Endodermal cell (in vitro differentiated cells): ENCODE measurements at places on chromosomes 5 and 9. TPM values are rescaled to one million over a fixed set of nuclear protein-coding genes. Genes with fewer than 3 reads are reported as not detected.

Gene RABL6
- 175 to 221 TPM (median 206 TPM) in 3 replicates for total RNA-seq

- H3K27me3 ChIP-seq, result peaks cover 21% of the 10 kb centered on the region
- H3K4me3 ChIP-seq, result peak overlapping the region; percentile 74
- H3K36me3 ChIP-seq, result no peaks in the 10 kb centered on the region
- H3K27ac ChIP-seq, result no peak overlapping the region
These were observed 51.4 kb upstream of the SMAD5 start for GRCh38 chr5:136081217-136081591.

Gene HSPA9
- total RNA-seq, result 112 to 223 TPM (median 201 TPM) in 3 replicates

Gene CENPH
- total RNA-seq, result 43.7 and 48.9 TPM in 2 replicates

Gene NOXA1
- 3.8 and 5.0 TPM in 2 replicates for total RNA-seq

DNA sequence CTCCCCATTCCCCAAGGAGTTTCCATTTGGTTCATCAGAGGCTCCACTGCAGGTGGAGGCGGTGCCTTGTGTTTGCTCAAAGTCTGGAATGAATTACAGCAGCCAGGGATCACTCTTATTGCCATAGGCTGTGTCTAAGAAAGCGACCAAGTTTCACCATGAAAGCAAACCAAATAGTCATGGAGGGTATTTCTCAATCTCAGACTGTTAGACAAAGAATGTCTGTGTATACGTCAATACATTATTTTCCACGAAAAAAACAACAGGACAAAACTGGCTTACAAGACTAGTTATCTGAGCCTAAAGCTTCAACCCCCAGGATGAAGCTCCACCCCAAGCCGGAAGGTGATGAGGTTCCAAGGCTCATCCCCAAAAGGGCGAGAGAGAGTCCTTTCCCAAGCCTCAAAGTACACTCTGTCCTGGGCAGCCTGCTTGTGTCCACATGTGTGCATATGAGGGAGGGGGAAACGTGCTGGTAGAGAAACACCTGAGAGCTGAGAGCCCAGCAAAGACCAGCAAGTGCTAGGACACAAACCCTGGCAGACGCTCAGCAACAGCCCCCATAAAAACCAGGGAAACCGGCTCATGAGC lies 4.3 kb downstream of the B4GALT1 start:
- no peak overlapping the region for H3K27ac ChIP-seq
- peaks cover 38% of the 10 kb centered on the region for H3K4me1 ChIP-seq
- no peaks in the 10 kb centered on the region for H3K36me3 ChIP-seq
- DNase-seq, result no peak
- H3K4me3 ChIP-seq, result no peak overlapping the region
- no peaks in the 10 kb centered on the region for H3K27me3 ChIP-seq

Gene ANGPTL2
- 17.0 and 17.1 TPM in 2 replicates for total RNA-seq

GRCh38 chr5:83503662-83504061 lies 32.1 kb downstream of the VCAN start:
- DNase-seq, result no peak
- peaks cover 60% of the 10 kb centered on the region for H3K36me3 ChIP-seq
- no peaks in the 10 kb centered on the region for H3K4me1 ChIP-seq
- H3K27ac ChIP-seq, result no peak overlapping the region

Gene RFESD
- total RNA-seq, result 5.7 and 7.1 TPM in 2 replicates

DNA sequence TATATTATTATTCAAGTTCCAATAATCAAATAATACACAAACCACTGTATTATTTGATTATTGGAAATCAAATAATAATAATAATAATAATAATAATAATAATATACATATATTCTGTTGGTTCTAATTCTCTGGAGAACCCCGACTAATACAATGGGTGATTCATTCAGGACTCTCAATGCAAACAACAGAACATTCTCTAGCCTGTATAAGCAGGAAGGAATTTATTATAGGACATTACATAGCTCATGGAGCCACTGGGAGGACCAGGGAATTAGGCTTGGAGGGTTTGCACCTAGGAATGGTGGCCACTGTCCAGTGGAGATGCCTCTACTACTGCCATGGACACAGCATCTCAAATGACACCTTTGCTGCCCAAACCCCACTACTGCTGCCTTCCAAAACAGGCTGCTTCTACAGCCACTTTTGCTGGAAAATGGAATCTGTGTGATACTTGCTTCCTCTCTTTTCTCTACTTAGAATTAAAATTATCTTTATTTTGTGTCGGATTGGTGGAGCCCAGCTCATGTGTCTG lies 25.9 kb downstream of the PTGS1 start:
- DNase-seq, result no peak
- H3K27ac ChIP-seq, result no peak overlapping the region
- H3K27me3 ChIP-seq, result no peaks in the 10 kb centered on the region
- no peaks in the 10 kb centered on the region for H3K36me3 ChIP-seq
- no peak overlapping the region for H3K4me3 ChIP-seq
- H3K4me1 ChIP-seq, result no peaks in the 10 kb centered on the region

DNA sequence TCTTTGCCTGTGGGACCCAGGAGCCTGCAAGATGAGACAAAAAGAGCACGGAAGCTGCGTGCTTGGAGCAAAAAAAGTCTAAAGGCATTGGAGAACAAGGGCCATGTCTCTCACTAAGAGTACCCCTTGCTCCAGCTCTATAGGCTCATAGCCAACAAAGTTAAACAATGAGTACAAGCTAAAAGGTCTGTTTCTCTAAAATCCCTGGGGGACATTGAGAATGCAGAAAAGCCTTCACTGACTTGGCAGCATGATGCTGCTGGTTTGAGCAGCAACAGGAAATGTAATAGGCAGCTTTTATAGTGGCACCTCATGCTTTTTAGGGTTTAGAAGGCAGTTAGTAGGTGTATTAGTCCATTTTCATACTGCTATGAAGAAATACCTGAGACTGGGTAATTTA lies 287.5 kb downstream of the SMARCA2 start:
- H3K4me1 ChIP-seq, result no peaks in the 10 kb centered on the region
- no peak overlapping the region for H3K4me3 ChIP-seq
- DNase-seq, result no peak
- no peaks in the 10 kb centered on the region for H3K36me3 ChIP-seq

DNA sequence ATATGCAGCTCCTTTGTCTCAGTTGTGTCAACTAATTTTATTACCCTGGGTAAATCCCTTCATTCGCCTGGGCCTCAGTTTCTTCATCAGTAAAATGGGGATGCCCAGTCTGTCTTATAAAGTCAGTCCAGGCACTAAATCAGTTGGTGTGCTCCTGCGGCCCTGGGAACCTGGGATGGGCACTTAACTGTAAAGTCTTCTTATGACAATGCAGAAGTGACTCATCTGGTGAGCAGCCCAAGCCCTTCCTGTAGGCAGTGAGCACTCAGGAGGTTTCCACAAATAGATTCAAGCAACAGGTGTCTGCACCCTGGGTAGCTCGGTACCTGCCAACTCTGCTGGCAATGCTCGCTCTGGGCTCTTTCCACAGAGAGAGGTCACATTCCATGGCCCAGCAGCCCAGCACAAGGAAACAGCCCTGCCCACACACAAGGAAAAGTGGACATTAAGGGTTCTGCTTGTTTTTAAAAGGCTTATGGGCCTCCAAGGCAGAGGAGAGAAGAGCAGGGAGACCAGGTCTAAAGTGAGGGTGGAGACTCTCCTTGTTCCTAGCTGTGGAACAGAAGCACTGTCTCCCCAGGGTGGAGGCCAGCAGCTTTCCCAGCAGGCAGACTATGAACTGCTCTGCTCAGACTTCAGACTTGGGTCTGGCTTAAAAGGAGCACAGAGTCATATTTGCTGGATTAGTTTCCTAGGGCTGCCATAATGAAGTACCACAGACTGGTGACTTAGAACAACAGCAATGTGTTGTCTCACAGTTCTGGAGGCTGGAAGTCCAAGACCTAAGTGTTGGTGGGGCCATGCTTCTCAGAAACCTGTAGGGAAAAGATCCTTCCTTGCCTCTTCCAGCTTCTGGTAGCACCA lies 89.7 kb upstream of the ADRA1B start:
- H3K27ac ChIP-seq, result no peak overlapping the region
- no peak overlapping the region for H3K4me3 ChIP-seq
- H3K27me3 ChIP-seq, result peaks cover 6% of the 10 kb centered on the region
- DNase-seq, result no peak
- no peaks in the 10 kb centered on the region for H3K4me1 ChIP-seq

GRCh38 chr9:35311891-35312639 lies 150.3 kb downstream of the UNC13B start:
- no peaks in the 10 kb centered on the region for H3K27me3 ChIP-seq
- no peak for DNase-seq
- peaks cover 14% of the 10 kb centered on the region for H3K36me3 ChIP-seq
- H3K4me1 ChIP-seq, result no peaks in the 10 kb centered on the region

Gene AK1
- 17.4 to 20.0 TPM (median 19.0 TPM) in 3 replicates for total RNA-seq

Gene RBM22
- total RNA-seq, result 41.5 and 42.7 TPM in 2 replicates

DNA sequence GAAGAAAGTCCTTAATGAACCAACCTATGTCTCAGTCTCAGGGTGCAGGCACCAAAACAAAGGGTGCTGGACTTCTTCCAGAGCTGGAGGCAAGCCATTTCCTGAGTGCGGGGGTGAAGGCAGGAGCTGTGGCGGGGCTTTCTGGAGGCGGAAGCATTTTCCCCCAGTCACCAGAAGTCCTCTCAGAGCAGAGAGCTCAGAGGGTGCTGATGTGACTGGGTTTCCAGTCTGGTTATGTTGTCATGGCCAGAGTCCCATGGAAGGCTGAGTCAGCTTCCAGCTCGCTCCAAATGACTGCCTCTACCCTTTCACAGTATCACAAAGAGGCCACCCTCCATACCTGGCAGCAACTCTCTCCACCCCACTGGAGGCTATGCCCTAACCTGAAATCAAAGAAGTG lies 86.0 kb downstream of the TRPC7 start:
- no peak overlapping the region for H3K27ac ChIP-seq
- DNase-seq, result no peak
- no peak overlapping the region for H3K4me3 ChIP-seq
- H3K36me3 ChIP-seq, result no peaks in the 10 kb centered on the region

Gene ENTPD2
- total RNA-seq, result 2.4 and 4.0 TPM in 2 replicates

DNA sequence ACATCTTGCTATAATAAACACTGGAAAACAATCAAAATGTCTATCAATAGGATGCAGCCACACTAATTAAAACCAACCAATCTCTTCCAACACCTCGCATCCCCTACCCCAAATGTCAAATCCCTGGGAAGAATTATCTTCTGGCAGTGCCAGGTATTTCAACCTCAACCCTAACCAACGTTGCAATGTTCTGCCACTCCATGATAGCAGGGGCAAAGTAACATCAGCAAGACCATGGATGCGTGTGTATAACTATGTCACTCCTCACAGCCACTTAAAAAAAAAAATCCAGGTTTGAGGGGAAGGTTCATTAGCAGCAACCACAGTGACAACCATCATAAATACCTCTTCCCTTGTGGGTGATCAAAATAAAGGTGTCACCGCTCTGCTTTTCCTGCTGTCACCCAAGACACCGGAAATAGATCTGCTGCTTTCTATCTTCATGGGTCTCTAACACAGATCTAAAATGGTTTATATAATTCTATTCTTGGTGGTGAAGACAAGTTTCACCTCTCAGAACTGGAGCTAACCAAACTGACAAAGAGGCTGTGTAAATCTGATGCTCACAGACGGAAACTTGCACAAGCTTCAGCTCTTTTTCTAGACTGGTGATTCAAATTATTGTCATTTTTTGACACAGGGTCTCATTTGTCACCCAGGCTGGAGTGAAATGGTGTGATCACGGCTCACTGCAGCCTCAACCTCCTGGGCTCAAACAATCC lies 9.9 kb downstream of the HSPA9 start:
- no peak overlapping the region for H3K27ac ChIP-seq
- no peaks in the 10 kb centered on the region for H3K27me3 ChIP-seq
- no peak for DNase-seq
- peaks cover 88% of the 10 kb centered on the region for H3K36me3 ChIP-seq
- H3K4me1 ChIP-seq, result no peaks in the 10 kb centered on the region

Gene SMIM27
- total RNA-seq, result 16.7 to 22.2 TPM (median 18.4 TPM) in 3 replicates

DNA sequence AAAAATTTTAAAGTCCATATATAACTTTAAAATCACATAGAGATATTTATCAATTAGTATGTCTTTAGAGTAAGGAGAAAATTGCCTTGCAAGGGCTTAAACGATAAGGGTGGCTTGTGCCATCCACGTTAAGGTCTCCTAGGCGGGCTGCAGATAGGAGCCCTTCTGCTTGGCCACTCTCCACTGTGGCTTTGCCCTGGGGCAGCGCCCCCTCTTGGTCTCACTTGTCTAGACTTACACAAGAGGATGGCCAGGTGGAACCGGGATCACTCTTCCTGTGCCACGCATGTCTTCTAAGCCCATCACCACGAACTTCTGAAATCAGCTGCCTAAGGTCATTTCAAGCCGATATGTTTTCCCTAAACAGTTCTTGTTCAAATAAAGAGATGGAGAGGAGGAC lies 2.9 kb downstream of the FPGS start:
- H3K27me3 ChIP-seq, result no peaks in the 10 kb centered on the region
- no peak overlapping the region for H3K27ac ChIP-seq
- peaks cover 29% of the 10 kb centered on the region for H3K36me3 ChIP-seq
- peaks cover 16% of the 10 kb centered on the region for H3K4me1 ChIP-seq
